ENCODE measurements at places on chromosomes 11 and 22.

DNA sequence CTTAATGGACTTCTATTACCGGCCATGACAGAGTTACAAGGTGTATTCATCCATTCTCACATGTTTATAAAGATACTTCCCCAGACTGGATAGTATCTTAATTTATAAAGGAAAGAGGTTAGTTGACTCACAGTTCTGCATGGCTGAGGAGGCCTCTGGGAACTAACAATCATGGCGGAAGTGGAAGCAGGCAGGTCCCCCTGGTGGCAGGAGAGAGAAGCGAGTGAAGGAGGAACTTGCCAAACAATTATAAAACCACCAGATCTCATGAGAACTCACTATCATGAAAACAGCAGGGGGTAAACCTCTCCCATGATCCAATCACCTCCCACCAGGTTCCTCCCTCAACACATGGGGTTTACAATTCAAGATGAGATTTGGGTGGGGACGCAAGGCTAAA lies 170.0 kb upstream of the PDGFD start:
- no peak for DNase-seq

GRCh38 chr11:68020575-68020974 lies 9.9 kb upstream of the NDUFS8 start:
- DNase-seq = no peak

- DNase-seq = no peak
Measured at GRCh38 chr11:26974069-26974783, 19.7 kb upstream of the FIBIN start.

DNA sequence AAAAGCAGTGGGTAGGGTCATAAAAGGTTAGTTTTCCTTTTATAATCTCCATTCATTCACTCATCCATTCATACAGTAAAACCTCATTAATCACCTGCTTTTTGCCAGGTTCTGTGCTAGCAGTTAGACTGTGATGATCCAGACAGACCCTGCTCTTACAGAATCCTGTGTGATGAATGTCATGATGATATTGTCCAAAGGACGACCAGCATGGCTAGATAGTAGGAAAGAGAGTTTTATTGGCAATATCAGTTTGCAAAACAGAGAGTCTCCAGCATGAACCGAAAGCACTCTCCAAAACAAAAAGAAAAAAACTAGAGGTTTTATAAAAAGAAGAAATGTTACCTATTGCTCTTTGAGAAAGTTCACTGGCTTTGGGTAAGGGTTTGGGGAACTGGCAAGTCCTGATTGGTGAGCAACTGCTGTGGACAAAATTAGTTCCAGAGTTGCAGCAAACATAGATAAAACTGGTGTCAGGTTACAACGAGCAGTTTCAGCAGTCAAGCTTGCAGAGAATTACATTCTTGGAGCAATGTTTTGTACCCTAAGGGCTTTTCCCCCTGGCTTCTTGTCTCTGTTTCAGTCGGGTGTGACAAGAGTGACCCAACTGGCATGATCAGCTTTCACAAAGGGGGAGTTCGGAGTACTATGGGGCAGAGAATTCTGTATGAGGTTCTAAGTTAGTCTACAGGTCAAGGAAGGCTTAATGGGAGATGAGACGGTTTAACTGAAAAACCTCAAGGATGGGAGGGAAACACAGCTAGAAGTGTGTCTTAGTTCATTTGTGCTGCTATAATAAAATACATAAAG lies 58.3 kb downstream of the HSD17B12 start:
- DNase-seq = no peak

DNA sequence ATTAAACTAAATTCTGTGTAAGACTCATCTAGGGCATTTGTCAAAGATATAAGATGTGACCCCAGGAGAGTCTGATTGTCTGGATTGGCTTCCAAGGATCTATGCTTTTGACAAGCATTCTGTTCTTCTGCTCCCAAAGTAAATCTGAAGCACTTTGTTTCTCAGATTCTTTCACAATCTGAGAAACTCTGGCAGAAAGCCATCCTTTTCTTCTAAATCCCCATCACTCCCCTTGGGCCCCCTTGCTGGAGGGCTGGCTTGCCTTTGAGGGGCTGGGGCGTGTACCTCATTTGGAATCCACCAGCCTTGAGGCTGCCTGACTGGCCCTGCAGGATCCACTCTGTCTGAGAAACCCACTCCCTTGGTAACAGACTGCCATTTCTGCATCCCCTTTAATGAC lies 173.5 kb upstream of the CTSC start:
- DNase-seq = no peak
